ELR (cell line): ENCODE measurements at places on chromosomes 2 and 18.

DNA sequence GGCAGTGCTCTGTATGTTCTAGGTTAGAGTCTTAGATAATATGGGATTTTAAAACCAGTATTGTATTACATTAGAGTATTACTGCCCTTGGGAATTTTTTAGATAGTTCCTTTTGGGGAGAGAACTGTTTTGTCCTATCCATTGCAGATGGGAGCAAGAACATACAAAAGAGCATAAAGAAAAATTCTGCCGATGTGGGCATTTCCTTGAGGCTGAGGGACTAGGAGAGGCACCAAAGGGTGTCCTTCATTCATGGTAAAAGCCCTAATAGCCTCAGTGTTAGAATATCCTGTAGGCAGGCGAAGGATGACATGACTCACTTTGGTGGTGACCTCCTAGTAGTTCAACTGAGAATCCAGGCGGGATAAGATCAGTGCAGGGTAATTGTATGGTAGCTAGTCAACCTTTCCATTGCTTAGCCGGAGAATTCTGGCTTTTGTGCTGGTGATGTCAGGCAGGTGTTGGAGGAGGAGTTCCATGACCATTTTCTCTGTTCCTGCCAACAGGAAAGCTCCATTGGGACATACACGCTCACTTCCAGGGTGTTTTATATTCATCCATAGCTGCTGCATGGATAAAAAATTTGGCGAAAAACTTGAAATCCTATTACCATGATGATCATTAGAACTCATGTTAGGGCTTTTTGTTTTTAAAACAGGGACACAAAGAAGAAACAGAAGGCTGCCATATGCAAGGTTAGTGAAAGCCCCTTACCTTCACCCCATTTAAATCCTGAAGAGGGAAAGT, 28.1 kb downstream of the EPAS1 start:
- peak; percentile 83 for DNase-seq

DNA sequence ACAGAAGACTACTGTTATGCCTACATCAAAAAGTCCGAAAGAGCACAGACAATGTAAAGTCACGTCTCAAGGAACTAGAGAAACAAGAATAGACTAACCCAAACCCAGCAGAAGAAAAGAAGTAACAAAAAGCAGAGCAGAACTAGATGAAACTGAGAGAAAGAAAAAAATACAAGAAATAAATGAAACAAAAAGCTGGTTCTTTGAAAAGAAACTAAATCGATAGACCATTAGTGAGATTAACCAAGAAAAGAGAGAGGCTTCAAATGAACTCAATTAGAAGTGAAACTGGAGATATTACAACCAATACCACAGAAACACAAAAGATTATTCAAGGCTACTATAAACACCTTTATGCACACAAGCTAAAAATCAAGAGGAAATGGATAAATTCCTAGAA, 271.8 kb downstream of the MBD2 start:
- DNase-seq = no peak

DNA sequence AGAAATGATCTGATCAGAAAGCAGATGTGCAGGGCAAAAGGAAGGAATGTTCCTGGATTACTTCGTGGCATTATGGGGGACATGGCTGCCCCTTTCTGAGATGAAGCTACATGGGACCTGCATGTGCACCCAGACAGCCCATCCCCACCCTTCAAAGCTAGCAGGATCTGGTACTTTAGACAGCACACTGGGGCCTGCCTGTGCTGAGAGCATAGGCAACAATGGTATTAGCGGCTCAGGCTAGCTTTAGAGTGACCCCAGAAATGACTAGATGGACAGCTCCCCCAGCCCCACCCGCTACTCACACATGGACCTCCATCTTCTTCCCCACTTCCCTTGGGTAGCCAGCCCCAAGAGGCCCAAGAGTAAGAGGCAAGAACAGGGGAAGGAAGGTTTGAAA, 61.5 kb upstream of the NFE2L2 start:
- DNase-seq = no peak

DNA sequence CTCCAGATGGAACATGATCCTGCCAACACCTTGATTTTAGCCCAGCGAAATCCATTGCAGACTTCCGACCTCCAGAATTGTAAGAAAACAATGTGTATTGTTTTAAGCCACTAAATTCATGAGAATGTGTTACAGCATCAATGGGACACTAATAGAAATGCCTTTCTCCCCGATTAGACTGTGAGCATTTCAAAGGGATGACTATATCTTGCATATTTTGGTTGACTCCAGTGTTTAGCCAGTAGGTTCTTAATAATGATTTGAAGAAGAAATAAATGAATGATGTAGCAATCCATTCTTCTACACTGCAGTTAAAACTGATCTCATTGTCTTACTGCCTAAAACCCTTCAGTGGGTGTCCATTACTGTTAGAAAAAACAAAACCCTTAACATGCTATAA, 67.4 kb upstream of the ACVR1C start:
- DNase-seq = peak; percentile 28

- peak; percentile 76 for DNase-seq
Measured at GRCh38 chr2:184336688-184337087, 261.6 kb upstream of the ZNF804A start.

GRCh38 chr2:51145761-51146160, 113.8 kb upstream of the NRXN1 start:
- no peak for DNase-seq

GRCh38 chr18:74950479-74950878, 258.5 kb downstream of the PTGR3 start:
- DNase-seq = no peak

DNA sequence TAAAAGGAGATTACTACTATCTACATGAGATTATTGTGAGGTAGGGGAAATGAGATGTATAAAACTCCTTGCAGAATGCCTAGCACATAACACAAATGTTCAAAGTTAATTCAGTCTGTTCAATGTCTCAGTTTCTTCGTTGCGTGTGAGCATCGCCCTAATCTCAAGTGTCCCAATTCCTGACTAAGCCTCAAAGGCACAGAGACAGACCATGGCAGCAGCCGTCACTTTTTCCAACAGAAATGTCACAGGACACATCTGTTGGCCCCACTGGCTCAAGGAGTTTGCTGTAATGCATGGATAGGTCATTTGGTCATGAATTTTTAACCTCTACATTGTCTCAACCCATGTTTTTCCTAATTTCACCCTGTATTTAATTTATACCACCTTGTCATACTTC, 75.3 kb downstream of the STK39 start:
- no peak for DNase-seq

DNA sequence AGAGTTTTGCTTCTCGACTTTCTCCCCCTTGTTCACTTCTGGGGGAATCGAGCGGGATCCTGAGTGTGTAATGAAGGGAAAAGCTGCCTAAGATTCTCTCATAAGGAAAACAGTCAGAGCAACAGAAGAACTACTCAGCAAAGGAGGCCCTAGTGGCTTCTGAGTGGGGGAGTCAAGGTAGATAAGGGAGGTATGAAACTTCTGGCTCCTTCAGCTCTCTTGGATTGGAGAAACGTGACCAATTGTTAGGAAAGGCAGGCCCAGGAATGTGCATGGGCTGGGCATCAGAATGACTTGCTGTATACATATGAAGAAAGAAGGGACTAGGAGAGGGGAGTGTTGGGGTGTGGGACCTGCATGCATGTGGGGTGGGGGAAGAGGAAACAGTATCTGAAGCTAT, 73.1 kb downstream of the KCNS3 start:
- DNase-seq = no peak

- no peak for DNase-seq
Measured at GRCh38 chr2:67645280-67646138, 248.4 kb downstream of the ETAA1 start.

- no peak for DNase-seq
Measured at GRCh38 chr2:105635564-105635963, 109.1 kb upstream of the NCK2 start.

DNA sequence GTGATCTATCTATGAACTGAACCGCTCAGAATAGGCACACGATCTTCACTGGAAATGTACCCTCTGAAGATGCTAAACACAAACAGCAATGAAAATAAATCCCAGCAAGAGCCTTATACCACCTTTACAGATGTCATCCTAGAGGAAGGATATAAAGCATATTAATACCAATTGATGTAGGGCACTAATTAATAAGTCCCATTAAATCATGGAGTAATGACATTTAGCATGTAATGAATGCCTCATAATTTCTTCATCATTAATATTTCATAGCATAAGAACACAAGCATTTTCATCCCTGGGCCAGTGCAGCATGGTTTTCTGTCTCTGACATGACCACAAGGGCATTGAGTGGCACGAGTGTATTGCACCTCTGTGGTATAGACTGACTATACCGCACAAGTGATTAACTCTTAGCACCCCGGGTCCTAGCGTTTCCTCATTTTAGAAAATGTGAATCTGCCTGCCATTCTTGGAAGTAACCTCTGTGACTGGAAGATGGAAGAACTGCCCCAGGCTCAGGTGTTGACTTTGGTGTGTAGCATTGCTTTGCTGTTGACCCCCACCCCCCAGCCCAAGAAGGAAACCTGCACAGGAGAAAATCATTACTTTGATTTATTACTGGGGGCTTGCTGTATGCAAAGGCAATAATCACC, 1.4 kb upstream of the TMEM178A start:
- DNase-seq = no peak

DNA sequence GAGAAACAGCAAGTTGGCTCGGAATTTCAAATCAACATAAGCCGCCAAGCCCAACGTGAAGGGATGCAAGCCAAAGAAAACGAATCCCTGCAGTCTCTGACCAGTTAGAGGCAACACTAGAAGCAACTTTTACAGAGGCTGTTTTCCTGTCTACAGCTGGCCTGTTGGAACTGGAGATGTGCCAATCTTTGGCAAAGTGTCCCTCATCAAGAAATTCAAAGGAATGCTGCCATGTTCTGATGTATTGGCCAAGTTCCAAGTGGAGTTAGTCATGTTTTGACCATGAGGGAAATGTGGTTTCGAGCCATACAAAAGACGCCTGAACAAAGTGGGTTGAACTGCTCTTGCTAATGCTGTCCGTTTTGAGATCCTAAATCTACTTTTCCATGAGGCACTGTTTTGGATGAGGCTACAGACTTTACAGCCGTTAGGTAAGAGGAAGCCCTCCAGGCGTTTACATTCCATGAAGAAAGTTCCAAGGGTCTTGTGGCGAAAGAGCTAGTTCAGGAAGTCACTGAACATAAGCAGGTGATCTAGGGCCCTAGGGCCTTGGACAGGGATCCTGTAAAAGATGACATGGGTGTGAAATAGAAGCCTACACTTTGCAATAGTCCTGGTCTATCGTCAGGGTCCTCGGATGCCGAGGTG, 140.7 kb upstream of the PXDN start:
- DNase-seq = no peak

- no peak for DNase-seq
Measured at GRCh38 chr18:21979171-21979560, 190.2 kb upstream of the GATA6 start.

- DNase-seq = no peak
Measured at GRCh38 chr2:17235167-17235566, 283.1 kb downstream of the RAD51AP2 start.

- no peak for DNase-seq
Measured at GRCh38 chr18:31646332-31647126, 37.9 kb downstream of the B4GALT6 start.

DNA sequence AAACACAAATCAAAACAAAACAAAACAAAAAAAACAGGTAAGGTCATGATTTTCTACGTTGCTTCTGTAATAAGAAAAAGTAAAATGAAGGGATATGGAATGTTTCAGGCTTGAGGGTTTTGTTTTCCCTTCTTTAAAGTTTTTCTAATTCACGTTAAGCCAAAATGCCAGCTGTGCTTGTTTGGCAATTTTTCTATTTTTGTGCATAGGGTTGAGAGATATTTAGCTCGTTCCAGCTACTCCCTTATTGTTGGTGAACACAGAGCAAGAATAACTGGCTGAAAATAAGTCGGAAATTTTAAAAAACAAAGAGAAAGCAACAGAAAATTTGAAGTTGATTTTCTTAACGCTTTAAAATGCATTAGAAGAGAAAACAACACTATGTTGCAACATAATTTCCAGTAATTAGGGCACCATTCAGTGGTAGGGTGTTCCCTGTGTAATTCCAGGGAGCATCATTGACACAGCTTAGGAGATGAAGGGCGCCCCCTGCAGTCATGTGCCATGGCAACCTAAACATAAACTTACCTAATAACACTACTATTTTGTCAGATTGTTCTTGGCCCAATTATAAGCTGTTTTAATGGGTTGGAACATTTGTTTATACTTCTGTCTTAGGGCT, 99.5 kb downstream of the DTNA start:
- peak; percentile 45 for DNase-seq

DNA sequence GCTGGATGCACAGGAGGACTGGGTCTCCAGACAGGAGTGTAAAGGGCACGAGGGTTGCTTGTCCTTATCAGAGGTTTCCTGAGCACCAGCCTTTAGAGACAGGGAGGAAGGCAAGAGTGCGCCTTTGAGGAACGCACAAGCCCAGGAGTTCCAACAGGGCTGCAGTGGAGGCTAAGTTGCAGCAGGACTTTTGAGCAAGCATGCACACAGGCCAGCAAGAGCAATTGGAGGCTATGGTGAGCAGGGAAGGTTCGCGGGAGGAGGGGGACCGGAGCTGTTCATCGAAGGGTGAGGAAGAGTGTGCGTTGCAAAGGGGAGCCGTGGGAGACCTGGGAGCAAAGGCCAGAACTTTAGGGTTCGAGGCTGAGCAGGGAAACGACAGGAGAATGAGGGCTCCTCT, 2.2 kb upstream of the ATOH8 start:
- DNase-seq = no peak

DNA sequence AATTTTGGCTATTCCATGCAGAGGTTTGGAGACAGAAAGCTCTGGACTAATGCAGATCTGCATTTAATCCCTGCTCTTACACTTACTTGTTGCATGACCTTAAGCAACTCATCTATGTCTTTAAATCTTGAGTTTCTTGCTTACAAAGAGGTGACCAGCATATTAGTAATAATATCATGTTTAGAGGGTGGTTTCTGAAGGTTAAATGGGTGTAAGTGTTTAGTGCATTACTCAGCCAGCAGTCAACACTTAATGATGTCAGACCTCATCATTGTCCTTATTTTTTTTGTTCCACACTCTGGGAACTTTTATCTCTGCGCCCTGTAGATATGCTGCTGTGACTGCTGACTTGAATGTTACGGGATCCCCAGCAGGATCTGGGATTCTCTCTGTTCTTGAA, 1.7 kb downstream of the IL1RL1 start:
- peak; percentile 91 for DNase-seq

GRCh38 chr2:98460573-98461497, 16.2 kb downstream of the INPP4A start:
- DNase-seq = no peak

DNA sequence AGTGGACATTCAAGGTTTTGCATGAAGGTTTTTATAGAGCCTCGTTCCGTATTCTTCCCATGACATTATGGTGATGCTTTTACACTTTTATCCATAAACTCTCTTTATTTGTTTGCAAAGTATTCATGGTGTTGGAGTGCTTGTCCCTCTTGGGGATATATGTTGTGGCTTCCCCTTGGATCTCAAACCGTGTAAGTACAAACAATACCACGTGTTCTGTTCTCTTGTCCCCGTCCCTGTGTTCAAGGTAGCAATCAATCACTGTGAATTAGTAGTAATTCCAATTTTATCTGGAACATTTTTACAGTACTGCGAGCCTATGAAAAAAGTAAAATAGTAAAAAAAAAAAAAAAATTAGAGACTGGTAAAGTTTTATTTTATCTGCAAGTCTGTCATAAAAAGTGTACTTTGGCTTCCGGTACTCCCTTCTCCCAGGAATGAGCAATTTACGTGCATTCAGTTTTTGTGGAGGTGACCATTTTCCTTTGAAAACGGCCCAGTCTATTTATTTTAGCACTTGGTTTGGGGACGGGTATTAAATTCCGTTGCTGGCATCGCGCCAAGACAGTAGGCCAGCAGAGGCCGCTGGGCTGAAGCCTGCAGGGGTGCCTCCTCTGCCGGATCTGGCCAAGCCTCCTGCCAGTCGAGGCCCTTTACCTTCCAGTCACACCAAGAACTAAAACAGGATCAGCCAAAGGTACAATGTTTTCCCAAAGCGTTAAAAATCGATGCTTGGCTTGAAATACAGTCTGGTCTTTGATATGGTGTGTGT, 175.7 kb downstream of the SOCS6 start:
- DNase-seq = peak; percentile 75
